ENCODE measurements at places on chromosomes 5 and 9.

GRCh38 chr5:127856292-127856691 lies 153.1 kb downstream of the CCDC192 start:
- DNase-seq = no peak

GRCh38 chr5:155871623-155872022 lies 455.3 kb upstream of the SGCD start:
- DNase-seq = no peak

DNA sequence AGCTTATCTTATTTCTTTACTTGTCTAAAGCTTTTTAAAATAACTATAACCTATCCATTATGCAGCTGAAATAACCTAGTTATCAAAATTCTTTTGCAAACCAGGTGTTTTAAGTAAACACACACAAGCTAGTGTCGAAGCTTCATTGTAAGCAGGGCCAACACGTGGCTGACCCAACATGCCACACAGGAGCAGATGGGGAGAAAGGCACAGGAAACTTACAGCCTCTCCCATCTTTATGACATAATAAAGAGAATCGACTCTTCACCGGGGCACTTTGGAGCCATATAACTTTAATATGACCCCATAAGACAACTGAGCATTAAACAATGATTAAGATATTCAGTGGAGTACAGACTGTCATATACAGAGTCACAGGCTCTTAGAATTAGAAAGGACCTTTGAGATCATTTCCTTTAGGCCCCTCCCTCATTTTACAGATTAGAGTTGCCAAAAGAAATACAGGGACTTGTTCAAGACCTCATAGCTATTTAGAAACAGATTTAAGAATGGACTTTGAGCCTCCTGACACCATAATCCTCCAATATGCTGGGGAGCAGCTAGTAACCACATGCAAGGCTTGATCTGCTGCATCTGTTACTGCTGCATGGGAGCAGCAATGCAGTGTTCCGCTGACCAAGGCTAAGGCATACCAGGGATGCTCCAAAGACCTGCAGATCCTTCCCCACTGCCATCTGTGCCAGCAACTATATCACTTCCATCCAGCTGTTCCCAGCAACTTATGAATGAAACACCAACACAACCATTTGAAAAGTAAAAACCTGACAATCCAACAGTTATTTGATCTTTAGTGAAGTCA lies 75.4 kb downstream of the RASEF start:
- peak; percentile 74 for DNase-seq

GRCh38 chr5:13252699-13253098 lies 691.8 kb downstream of the DNAH5 start:
- DNase-seq = no peak

DNA sequence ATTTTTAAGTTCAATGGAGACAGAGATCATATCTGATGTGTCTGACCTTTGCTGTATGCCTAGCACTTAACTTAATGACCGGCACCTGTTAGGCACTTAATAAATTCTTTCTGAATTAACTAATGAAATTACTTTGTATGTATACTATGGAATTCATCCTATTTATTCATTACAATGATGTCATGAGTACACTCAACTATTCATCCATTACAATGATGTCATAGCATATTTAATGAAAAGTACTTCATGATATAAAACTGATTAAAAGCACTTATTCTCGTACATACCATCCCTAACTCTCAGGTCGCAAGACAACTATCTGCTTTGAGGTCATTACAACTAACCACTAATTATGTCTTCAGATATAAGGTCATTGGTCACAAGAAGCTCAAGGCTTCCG lies 1131.6 kb downstream of the DTWD2 start:
- no peak for DNase-seq
